ENCODE measurements at places on chromosomes 11 and 22. TPM values are rescaled to one million over a fixed set of nuclear protein-coding genes. Genes with fewer than 3 reads are reported as not detected.
A peak's percentile ranks its signal among the peaks of the same experiment; 100 is the strongest.

- peak; percentile 54 for DNase-seq
- peaks cover 56% of the 10 kb centered on the region for H3K4me1 ChIP-seq
- no peaks in the 10 kb centered on the region for H3K27me3 ChIP-seq
- no peaks in the 10 kb centered on the region for H3K36me3 ChIP-seq
- no peak overlapping the region for H3K27ac ChIP-seq
Observed at GRCh38 chr22:29117799-29118477, 45.1 kb downstream of the KREMEN1 start.

GRCh38 chr22:35435201-35435740 is 35.3 kb downstream of the MCM5 start:
- H3K27ac ChIP-seq: no peak overlapping the region
- no peaks in the 10 kb centered on the region for H3K27me3 ChIP-seq
- DNase-seq: no peak
- H3K4me1 ChIP-seq: no peaks in the 10 kb centered on the region
- H3K4me3 ChIP-seq: no peak overlapping the region
- H3K36me3 ChIP-seq: peaks cover 2% of the 10 kb centered on the region

GRCh38 chr11:80297858-80298632 is 857.2 kb upstream of the TENM4 start:
- no peak overlapping the region for H3K4me3 ChIP-seq
- H3K27ac ChIP-seq: no peak overlapping the region
- H3K4me1 ChIP-seq: no peaks in the 10 kb centered on the region
- no peak for DNase-seq
- H3K36me3 ChIP-seq: no peaks in the 10 kb centered on the region

DNA sequence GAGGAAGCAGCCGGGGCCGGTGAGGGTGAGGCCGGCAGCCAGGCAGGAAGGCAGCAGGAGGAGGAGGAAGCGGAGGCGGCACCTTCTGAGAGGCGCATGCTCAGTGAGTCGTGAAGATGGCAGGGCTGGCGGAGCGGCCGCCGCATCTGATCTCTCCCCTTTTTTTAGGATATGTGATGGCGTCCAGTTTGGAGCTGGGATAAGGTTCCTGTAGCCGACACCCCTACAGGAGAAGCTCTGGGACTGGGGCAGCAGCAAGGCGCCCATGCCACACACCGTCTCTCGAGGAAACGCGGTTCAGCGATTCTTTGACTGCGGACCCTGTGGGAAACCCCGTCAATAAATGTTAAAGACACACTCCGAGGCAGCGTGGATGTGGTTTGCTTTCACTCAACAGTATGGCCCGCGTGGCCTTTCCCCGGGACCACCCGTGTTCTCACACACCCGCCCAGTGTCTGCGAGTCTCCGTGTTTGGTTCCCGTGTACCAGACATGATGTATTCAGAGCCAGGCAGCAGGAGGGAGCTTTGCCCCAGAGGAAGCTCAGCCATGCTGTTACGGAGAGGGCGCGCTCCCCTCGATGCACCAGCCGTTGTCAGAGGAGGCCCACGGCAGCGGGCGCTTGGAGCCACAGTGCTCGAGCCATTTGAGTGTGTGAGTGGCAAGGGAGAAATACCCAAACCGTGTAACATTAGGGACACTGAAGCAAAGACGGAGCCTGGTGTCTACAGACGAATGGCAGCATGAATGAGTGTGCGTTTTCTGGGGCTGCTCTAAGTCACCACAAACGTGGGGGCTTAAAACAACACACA is 27.7 kb upstream of the PARVB start:
- H3K27me3 ChIP-seq: no peaks in the 10 kb centered on the region
- DNase-seq: no peak
- H3K36me3 ChIP-seq: peaks cover 26% of the 10 kb centered on the region

DNA sequence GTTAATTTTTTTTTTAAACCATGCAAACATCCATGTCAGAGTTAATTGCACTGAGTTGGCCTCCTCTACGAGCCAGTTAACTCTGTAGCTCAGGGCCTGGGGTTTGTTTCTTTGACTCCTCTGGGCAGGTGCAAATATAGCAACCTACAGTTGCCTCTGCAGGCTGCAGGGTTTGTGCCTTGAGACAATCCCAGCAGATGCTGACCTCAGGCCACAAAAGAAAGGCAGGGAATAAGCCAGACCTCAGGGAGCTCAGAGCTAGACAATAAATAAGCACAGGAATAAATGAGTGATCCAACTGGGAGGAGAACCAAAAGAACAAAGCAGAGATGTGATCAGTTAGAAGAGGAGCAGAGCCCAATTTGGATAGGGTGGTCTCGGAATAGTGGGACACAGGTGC is 390.8 kb downstream of the SHANK2 start:
- H3K36me3 ChIP-seq: peaks cover 3% of the 10 kb centered on the region
- H3K4me3 ChIP-seq: no peak overlapping the region
- H3K27ac ChIP-seq: no peak overlapping the region
- no peaks in the 10 kb centered on the region for H3K27me3 ChIP-seq
- no peaks in the 10 kb centered on the region for H3K4me1 ChIP-seq

The KDM4E gene
- total RNA-seq: not detected

DNA sequence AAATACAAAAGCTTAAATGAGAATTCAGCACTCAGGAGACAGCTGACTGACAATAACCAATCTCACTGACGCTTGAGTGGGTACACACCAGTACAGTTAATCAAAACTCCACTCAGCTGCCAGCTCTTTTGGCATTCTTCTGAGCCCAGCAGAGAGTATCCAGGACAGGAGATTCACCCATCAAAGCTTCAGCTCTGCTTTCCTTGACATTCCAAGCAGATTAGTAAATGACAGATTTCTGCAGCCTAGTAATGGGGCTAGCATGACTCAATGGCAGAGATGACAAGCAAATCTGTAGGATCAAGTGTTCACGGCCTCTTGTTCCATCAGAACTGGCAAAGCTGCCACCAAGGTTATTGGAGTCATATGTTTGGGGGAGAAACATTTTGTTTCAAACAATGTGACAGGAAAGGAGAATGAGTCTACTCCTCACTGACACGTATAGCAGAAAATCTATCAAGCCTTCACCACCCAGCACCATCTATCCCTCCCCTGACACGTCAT is 420.0 kb downstream of the DYNC2H1 start:
- no peaks in the 10 kb centered on the region for H3K36me3 ChIP-seq
- no peaks in the 10 kb centered on the region for H3K4me1 ChIP-seq
- H3K27me3 ChIP-seq: no peaks in the 10 kb centered on the region
- H3K27ac ChIP-seq: no peak overlapping the region

The TRIOBP gene
- 15.4 TPM for total RNA-seq

The GSTT2 gene
- total RNA-seq: not detected

All from HepG2 (cell line).